Endothelial cell of umbilical vein (primary cell): ENCODE measurements at places on chromosomes 16 and 17.

GRCh38 chr16:77500286-77500598 lies 65.4 kb upstream of the ADAMTS18 start:
- DNase-seq: no peak

GRCh38 chr16:89115216-89115861 lies 21.7 kb downstream of the ACSF3 start:
- peak; percentile 37 for DNase-seq

DNA sequence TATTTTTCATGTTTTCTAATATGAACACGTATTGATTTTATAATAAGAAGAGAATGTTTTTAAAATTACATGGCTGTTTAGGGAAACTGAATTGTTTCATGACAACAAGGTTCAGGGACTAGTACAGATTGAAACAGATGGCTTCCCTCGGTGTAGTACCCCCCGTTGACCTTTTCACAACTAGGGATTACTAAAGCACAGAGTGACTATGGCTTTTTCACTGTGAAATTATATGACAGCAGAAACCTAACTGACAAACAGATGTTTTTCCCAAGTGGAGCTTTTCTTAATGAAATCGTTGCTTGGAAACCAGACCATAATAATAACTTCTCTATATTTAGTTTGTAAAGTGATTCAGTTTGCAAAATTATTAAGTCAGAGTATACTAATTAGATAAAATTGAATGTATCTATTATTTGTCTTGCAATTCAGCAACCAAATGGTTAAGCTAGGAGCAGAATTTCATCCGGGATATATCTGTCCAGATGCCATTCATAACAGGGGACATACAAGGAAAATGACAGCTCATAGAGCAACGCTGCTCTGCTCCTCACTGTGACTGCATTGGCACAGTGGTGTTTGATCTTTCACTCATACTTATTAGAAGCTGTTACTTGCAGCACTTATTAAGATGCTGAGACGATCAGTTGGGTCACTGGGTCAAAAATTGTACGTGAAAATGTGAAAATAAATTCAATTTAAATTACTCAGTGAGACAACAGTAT lies 111.7 kb downstream of the TANGO6 start:
- no peak for DNase-seq

DNA sequence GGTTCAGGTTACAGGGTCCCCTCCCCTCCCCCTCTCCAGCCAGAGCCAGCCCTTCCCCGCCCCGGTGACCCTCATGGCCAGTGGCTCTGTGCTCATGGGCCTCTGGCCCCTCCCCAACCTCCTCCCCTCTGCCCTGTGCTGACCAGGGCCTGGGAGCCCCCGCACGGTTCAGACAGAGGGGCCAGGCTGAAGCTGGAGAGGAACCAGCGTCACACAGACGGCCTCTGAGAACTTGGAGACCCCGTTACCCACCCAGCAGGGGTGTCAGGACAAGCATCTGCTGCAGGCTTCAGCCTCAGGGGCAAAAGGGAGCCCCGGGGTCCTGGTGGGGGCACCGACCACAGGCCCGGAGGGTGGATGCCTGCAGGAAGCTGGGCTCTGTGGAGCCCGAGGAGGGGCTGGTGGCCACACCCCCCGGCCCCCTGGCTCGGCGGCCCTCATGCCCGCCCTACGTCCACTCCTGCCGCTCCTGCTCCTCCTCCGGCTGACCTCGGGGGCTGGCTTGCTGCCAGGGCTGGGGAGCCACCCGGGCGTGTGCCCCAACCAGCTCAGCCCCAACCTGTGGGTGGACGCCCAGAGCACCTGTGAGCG lies at the start of gene WFIKKN1:
WFIKKN1 (plus strand) TSS at position 171 of the 591 bp plus-strand sequence; CDS start at position 440, 269 bp downstream.
- no peak for DNase-seq
